ENCODE measurements at places on chromosomes 2 and 18. TPM values are rescaled to one million over a fixed set of nuclear protein-coding genes. Genes with fewer than 3 reads are reported as not detected.
A peak's percentile ranks its signal among the peaks of the same experiment; 100 is the strongest.

The CNTNAP5 gene
- not detected for total RNA-seq

The RPRM gene
- total RNA-seq, result not detected

The CYBRD1 gene
- 48.4 TPM for total RNA-seq

The DPP10 gene
- total RNA-seq, result 0.16 TPM

The RBKS gene
- 2.7 TPM for total RNA-seq

The REG3A gene
- not detected for total RNA-seq

The DSG1 gene
- 1.3 TPM for total RNA-seq

The SERPINB4 gene
- total RNA-seq, result not detected

The EFR3B gene
- total RNA-seq, result 8.7 TPM

DNA sequence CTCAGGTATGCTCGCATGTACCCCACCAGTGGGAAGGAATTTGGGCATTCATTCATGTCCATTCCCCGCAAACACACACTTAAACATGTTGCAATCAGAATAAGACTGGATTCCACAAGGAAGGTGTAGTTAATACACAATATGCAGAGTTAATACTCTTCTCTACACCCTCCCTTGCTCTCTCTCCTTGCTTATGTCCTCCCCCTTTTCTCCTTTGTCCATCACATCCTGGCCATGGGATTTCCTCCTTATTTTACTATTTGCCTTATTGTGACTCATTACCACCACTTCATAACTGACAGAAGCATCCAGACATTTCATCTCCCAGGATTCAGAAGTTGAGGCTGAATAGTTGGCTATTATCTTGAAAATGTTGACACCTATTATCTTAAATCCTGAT lies 473.8 kb upstream of the SPHKAP start:
- DNase-seq, result no peak
- H3K27ac ChIP-seq, result no peak overlapping the region
- no peak overlapping the region for H3K4me3 ChIP-seq
- H3K4me1 ChIP-seq, result peaks cover 22% of the 10 kb centered on the region
- no peaks in the 10 kb centered on the region for H3K27me3 ChIP-seq

DNA sequence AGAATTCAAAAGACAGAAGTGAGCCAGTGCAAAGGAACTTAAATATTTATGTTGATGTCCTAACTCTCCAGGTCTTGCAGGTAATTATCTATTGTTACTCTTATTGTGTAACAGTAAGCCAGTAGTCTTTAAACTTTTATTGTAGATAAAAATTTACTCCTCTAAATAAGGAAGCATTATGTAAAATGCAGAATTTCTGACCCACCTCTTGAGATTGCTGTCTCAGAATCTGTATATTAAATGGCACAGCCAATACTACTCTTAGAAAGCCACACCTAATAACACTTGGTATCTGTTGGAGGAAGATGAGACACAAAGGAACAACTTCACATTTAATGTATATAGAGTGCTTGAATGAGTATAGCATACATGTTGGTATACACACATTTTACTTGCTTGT lies 613.5 kb upstream of the ZNF804A start:
- DNase-seq, result no peak
- H3K36me3 ChIP-seq, result no peaks in the 10 kb centered on the region
- H3K27me3 ChIP-seq, result no peaks in the 10 kb centered on the region
- no peak overlapping the region for H3K27ac ChIP-seq
- no peak overlapping the region for H3K4me3 ChIP-seq

- H3K27me3 ChIP-seq, result no peaks in the 10 kb centered on the region
- no peak overlapping the region for H3K27ac ChIP-seq
- no peaks in the 10 kb centered on the region for H3K36me3 ChIP-seq
- no peak for DNase-seq
- H3K4me3 ChIP-seq, result no peak overlapping the region
Measured at GRCh38 chr2:192228685-192229084, 34.0 kb upstream of the TMEFF2 start.

DNA sequence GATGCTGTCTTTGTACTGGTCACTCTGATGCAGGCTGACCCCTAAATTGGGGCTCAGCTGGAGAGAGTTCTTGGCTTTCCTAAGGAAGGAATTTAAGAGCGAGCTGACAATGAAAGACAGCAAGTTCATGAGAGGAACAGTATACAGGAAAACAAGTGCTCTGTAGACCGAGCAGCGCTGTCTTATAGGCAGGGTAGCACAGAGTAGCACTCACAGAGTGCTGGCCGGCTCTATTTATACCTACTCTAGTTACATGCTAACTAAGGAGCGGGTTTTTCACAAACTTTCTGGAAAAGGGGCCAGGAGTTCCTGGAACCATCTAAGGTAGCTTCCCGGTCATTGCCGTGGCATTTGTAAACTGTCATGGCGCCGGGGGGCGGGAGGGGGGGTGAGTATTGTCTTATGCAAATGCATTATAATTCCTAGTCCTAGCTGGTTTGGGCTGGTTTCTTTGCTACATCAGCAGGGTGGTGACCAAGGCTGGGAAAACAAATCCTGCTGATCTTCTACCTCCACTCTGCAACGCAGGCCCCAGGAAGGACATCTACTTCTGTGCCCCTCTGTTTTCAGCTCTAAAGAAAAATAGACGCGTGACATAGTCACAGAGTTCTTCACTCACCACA lies 31.6 kb upstream of the MAP3K20 start:
- no peaks in the 10 kb centered on the region for H3K36me3 ChIP-seq
- DNase-seq, result no peak
- H3K4me3 ChIP-seq, result no peak overlapping the region
- no peaks in the 10 kb centered on the region for H3K27me3 ChIP-seq

DNA sequence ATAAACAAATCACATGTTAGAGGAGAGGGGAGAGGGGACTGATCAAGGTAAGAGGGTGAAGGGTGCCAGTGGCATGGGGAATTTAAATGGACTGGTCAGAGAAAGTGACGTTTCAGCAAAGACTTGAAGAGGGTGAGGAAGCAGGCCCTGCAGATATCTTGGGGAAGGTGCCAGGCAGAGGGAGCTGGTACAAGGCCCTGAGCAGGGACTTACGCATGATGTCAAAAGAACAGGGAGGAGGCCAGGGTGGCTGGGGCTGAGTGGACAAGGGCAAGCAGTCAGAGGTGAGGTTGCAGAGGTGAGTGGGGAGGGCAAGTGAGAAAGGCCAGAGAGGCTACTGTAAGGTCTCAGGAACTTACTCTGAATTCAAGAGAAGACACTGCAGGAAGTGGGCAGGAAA lies 53.3 kb upstream of the RMP24 start:
- peaks cover 45% of the 10 kb centered on the region for H3K27me3 ChIP-seq
- DNase-seq, result no peak
- H3K27ac ChIP-seq, result no peak overlapping the region
- no peaks in the 10 kb centered on the region for H3K4me1 ChIP-seq
- H3K4me3 ChIP-seq, result no peak overlapping the region

GRCh38 chr2:148914463-148914862 lies 39.4 kb downstream of the KIF5C start:
- H3K27me3 ChIP-seq, result peaks cover 6% of the 10 kb centered on the region
- peaks cover 6% of the 10 kb centered on the region for H3K36me3 ChIP-seq
- no peak overlapping the region for H3K27ac ChIP-seq
- H3K4me1 ChIP-seq, result no peaks in the 10 kb centered on the region
- no peak for DNase-seq

- H3K4me3 ChIP-seq, result no peak overlapping the region
- no peak overlapping the region for H3K27ac ChIP-seq
- no peaks in the 10 kb centered on the region for H3K36me3 ChIP-seq
- no peak for DNase-seq
Measured at GRCh38 chr2:239608260-239608659, 207.4 kb upstream of the HDAC4 start.

DNA sequence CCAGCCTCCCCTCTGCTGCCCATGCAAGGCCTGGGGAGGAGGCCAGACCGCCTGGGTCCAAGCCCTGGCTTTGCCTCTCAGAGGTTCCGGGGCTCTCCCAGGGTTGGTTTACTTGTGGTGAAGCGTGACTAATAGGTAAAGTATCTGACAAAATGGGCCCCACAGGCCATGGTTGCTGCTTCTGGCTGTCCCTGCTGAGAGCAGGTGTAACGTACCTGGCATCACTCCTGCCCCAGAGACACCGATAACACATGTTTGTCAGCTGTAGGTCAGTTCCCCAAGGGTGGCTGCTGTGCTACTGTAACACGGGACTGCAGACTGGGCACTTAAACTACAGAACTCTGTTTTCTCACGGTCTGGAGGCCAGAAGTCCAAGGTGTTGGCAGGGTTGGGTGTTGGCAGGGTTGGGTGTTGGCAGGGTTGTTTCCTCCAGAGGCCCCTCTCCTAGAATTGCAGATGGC lies 34.1 kb downstream of the ODC1 start:
- H3K36me3 ChIP-seq, result no peaks in the 10 kb centered on the region
- DNase-seq, result no peak
- no peak overlapping the region for H3K27ac ChIP-seq
- no peak overlapping the region for H3K4me3 ChIP-seq
- H3K27me3 ChIP-seq, result no peaks in the 10 kb centered on the region
- H3K4me1 ChIP-seq, result peaks cover 27% of the 10 kb centered on the region

DNA sequence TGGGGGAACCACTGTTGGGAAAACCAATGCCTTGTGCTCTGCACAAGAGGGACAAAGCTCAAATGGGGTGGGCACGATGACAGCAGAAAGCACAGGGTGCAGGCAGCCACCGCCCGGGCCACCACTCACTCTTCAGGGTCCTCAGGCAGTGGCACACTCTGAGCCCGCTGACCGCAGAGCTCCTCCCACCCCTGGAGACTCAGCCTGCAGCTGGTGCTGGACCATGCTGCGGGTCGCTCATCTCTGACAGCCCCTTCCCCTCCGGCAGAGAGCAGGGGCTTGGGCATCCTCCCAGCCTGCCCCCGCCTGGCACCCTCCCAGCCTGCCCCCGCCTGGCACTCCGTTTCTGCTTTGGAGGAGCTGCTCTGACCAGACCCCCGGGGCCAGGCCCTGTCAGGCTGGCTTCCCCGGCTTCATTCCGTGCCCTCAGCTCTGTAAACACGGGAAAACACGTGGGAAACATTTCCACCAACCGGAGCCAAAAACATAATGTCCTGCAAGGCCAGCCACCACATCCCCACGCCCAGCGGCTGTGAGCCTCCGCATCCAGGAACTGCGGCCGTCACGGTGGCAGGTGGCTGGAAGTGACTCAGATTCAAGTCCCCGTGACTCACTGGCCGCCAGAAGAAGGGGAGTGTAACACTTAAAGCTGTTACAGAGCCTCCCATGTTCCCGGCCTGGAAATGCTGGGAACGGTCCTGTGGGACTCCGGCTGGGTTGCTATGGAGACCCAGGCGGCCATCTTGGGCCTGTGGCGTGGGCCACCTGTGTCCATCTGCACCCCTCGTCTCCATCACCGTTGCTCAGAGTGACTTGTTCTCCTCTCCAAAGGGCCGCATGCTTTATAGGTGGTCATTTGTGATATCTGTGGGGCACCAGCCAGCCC lies 6.8 kb upstream of the SNED1 start:
- H3K4me3 ChIP-seq, result peak overlapping the region; percentile 22
- peaks cover 58% of the 10 kb centered on the region for H3K4me1 ChIP-seq
- peaks cover 3% of the 10 kb centered on the region for H3K27me3 ChIP-seq
- H3K36me3 ChIP-seq, result no peaks in the 10 kb centered on the region
- DNase-seq, result peak; percentile 86

DNA sequence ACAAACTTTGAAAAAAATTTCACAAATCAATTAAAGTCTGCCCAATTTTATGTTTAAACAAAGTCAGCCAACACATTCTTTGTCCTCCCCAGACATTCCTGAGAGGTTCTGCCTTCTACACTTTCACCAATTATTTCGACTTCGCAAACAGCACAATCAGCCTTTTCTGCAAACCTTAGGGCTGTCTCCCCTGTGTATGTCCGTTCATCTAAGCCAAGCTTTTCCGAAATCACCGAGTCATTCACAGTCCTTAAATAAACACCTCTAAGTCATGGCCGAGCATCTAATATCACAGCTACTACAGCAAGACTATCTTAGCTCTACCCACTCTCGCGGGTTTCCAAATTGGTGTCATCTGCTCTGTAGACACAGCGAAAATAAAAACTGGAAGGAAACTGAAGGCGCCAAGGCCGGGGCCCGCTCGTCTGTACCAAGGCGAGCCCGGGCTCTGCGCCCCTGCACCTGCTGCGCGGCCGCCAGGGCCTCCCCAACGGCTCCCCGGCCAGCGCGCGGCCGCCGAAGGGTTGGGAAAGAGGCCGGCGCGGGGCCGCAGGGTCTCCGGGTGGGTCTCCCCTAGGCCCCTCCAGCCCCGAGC lies 730 bp downstream of the ODC1 start:
- H3K4me1 ChIP-seq, result peaks cover 42% of the 10 kb centered on the region
- H3K27me3 ChIP-seq, result no peaks in the 10 kb centered on the region
- no peak for DNase-seq
- H3K4me3 ChIP-seq, result peak overlapping the region; percentile 88
- H3K36me3 ChIP-seq, result peaks cover 26% of the 10 kb centered on the region

- H3K4me1 ChIP-seq, result no peaks in the 10 kb centered on the region
- DNase-seq, result no peak
- H3K36me3 ChIP-seq, result peaks cover 13% of the 10 kb centered on the region
- no peak overlapping the region for H3K27ac ChIP-seq
- no peak overlapping the region for H3K4me3 ChIP-seq
Measured at GRCh38 chr2:233125455-233126065, 65.4 kb downstream of the INPP5D start.

- no peak overlapping the region for H3K4me3 ChIP-seq
- H3K4me1 ChIP-seq, result peaks cover 5% of the 10 kb centered on the region
- no peak overlapping the region for H3K27ac ChIP-seq
- H3K36me3 ChIP-seq, result no peaks in the 10 kb centered on the region
Measured at GRCh38 chr2:64692401-64692800, 38.7 kb upstream of the SERTAD2 start.

DNA sequence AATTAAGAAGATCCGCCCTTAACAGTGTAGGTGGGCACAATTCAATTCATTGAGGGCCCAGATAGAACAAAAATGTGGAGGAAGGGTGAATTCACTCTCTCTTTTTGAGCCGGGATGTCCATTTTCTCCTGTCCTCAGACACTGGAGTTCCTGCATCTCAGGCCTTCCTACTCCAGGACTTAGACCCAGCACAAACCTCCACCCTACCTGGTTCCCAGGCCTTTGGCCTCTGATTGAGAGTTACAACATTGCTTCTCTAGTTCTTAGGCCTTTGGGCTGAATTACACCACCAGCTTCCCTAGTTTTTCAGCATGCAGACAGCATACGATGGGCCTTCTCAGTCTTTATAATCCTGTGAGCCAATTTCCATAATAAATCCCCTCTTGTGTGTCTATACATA lies 87.8 kb upstream of the TMEM17 start:
- no peak overlapping the region for H3K27ac ChIP-seq
- no peaks in the 10 kb centered on the region for H3K36me3 ChIP-seq
- no peak overlapping the region for H3K4me3 ChIP-seq
- H3K4me1 ChIP-seq, result peaks cover 4% of the 10 kb centered on the region
- no peak for DNase-seq

DNA sequence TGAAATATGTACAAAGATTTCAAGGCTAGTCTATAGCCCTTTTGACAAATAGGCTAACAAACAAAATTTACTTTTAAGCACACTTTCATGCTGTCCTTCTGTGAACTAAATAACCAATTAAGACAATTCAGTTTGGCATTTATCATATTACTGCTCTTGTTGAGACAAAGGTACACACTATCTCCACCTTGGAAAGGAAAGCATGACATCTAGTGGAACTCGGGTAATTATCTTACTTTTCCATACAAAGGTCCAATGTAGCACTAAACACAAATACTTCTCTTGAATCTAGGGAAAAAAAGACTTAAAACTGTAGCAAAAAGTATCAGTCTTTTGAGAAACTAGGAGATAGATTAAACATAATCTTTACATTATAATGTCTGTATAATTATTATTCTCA lies 125.0 kb upstream of the CD226 start:
- H3K27me3 ChIP-seq, result no peaks in the 10 kb centered on the region
- no peak for DNase-seq
- H3K4me1 ChIP-seq, result no peaks in the 10 kb centered on the region
- no peaks in the 10 kb centered on the region for H3K36me3 ChIP-seq
- H3K27ac ChIP-seq, result no peak overlapping the region
- H3K4me3 ChIP-seq, result no peak overlapping the region

- H3K4me1 ChIP-seq, result no peaks in the 10 kb centered on the region
- DNase-seq, result no peak
- no peaks in the 10 kb centered on the region for H3K27me3 ChIP-seq
- no peak overlapping the region for H3K27ac ChIP-seq
- no peaks in the 10 kb centered on the region for H3K36me3 ChIP-seq
Measured at GRCh38 chr2:122083256-122084048, 328.0 kb downstream of the TSN start.

Measured in left ventricle myocardium inferior (tissue), 1 donor.